Hematopoietic multipotent progenitor cell (in vitro differentiated cells): ENCODE measurements at places on chromosomes 12 and 14.

DNA sequence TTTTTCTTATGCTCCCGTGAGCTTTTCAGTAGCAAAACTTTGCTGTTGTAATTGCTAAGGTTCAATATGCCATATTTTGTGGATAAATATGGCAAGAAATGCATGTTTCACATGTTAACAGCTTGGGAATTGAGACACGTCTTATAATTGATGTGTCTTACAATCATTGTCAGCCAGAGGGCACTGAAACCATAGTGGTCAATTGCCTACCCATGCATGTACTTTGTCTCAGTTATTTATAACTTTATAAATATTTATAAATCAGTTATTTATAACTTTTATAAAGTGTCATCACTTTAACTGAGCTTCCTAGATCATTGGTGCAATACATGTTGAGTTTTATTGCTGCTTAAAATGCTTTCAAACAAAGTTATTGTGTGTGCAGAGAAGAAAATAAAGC is 82.0 kb downstream of the CATSPERB start:
- no peak for DNase-seq

- no peak for DNase-seq
These were observed 16.9 kb downstream of the LRRK2 start for GRCh38 chr12:40241741-40242140.

GRCh38 chr14:59332727-59333126 is 132.5 kb downstream of the GPR135 start:
- no peak for DNase-seq

DNA sequence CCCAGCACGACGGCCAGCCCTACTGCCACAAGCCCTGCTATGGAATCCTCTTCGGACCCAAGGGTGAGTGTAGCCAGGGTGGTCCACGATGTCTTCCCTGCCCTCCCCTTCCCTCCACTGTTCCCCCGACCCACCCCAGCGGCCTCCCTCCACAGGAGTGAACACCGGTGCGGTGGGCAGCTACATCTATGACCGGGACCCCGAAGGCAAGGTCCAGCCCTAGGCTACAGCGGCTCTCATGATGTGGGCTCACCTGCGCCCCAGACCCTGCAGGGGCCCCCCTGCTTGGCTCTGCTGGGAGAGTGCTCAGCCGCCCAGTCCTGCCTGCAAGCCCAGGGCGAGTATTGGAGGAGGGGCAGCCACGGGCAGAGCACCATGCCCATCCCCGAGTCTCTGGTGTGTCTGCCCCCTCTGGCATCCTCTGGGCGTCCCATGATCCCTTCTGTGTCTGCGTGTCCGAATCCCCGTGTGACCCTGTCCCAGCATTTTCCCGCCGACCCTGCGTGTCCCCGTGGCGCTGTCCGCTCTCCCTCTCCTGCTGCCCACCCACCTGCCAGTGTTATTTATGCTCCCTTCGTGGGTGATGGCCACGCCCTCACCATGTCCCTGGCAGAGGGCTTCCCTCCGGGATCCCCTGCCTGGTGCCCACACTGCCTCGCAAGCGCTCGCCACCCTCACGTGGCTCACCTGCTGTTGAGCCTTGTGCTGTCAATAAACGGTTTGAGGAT is 5.0 kb downstream of the CRIP2 start:
- DNase-seq = no peak

DNA sequence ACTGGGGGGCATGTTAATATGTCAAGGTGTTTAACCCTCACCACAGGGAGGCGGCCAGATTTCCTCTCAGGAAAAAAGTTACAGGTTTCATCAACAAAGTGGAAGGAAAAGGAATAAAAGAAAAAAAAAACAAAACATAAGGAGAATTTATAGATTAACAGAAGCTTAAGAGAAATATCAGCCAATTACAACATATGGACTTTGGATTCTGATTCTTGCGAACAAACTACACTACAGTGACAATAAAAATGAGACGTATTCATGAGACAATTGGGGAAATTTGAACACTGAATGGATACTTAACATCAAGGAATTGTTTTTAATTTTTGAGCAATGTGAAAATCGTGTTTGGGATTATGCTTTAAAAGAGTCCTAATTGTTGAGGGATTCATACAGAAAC is 60.4 kb downstream of the CALM1 start:
- DNase-seq = no peak

- DNase-seq = no peak
These were observed 12.5 kb downstream of the SELPLG start for GRCh38 chr12:108621161-108621560.

DNA sequence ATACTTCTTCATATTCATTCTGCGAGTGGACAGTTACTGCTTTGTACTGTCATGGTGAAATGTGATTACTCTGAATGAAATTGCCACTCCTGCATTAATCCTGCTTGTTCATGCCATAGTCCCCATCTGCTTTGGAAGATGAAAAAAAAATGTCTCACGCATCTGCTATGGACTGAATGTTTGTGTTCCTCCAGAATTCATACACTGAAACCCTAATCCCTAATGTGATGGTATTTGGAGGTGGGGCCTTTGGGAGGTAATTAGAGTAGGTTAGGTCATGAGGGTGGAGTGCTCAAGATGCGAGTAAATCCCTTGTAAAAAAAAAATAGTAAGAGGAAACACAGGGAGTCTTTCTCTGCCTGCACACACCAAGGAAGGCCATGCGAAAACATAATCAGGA is 427.2 kb downstream of the TMTC2 start:
- no peak for DNase-seq
